Brain pericyte (primary cell): ENCODE measurements at places on chromosomes 6 and 20.

DNA sequence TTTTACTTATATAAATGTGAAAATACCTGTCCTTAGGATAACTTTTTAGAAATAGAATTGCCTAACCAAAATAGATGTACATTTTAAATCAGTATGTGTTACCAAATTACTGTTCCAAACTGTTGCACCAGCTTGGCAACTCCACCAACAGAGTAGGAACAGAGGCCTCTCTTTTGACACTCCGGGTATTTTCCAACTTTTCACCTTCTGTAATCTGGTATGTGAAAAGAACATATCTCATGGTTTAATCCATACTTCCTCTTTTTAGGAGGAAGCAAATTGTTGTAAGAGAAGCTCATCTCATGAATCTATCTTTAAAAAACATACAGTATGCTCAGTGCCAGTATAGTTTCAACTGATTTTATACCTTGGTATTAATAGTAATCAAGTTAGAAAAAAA, 24.9 kb downstream of the RNF144B start:
- DNase-seq = no peak

- no peak for DNase-seq
Measured at GRCh38 chr20:37852666-37853065, 50.3 kb upstream of the VSTM2L start.

DNA sequence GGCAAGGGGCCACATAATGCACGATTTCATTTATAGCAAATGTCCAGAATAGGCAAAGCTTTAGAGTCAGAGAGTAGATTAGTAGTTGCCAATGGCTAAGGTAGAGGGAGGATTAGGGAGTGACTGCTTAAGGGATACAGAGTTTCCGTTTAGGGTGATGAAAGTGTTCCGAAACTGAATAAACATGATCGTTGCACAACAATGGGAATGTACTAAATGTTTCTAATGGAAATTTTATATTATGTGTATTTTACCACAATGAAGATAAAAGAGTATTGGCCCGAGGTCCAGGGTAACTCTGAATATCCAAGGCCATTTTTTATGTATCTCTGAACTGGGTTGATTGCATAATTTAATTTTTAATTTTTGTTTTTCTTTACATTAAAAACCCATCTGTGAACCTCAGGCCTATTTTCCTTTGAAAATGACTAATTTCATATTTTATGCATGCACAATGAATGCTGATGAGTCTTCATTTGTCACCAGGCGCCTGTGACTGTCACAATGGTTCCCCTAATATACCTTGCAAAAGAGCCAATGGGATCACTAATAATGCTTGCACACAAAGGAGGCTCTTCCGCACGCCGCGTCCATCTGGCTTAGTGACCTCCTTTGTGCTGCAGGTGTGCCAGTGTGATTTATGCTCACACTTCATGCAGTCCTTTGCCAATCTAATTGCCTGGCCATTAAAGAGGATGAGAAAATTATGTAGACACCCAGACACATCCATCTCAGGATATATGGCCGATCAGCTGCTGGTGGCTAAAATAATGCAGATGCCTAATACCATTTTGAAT, 612.5 kb downstream of the CDH26 start:
- no peak for DNase-seq

- no peak for DNase-seq
Measured at GRCh38 chr6:157402996-157403685, 22.2 kb downstream of the ZDHHC14 start.

DNA sequence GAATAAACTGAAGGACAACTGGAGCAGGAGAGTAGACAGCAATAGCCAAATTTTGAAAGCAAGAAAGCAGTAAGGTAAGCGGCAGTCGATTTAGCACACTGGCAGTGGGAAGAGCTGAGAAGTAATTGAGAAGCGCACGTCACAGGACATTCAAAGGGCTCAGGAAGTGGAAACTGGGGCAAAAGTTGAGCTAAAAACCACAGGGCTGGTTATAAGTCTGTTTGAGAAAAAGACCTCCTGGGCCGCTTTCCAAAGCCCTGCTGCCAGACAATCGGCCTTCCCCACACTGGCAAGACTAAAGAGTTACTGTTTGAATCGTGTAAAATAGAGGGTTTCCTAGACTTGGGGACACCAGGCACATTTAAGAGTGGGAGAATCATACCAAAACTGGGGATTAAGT, 161.4 kb downstream of the DNAH8 start:
- no peak for DNase-seq

- no peak for DNase-seq
Measured at GRCh38 chr6:154907291-154907690, 87.8 kb upstream of the TIAM2 start.

GRCh38 chr20:14896569-14896968, 559.2 kb upstream of the FLRT3 start:
- no peak for DNase-seq
